ENCODE measurements at places on chromosomes 3 and 15. TPM values are rescaled to one million over a fixed set of nuclear protein-coding genes. Genes with fewer than 3 reads are reported as not detected.

ERICH6 gene
- 0.55 TPM for total RNA-seq

TMF1 gene
- total RNA-seq, result 21.0 TPM

NUSAP1 gene
- total RNA-seq, result 2.6 TPM

AMOTL2 gene
- total RNA-seq, result 44.4 TPM

TRAT1 gene
- not detected for total RNA-seq

MAP1A gene
- 56.0 TPM for total RNA-seq

SENP7 gene
- 8.7 TPM for total RNA-seq

GRCh38 chr3:159637883-159638542, 350.6 kb upstream of the IL12A start:
- no peak for DNase-seq

DNA sequence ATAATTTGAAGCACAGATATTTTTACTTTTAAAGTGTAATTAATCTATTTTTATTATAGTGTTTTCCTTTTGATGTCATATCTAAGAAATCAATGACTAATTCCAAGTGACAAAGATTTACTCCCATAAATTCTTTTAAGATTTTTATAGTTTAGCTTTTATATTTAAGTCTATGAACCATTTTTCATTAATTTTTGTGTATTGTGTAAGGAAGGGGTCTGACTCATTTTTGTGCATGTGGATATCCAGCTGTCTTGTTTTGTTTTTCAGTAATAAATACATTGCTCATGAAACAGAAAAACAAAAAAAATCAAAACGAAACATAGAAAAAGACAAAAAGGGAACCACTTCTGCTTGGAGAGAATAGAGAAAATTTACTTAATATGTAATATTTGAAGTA, 145.1 kb downstream of the EPHA6 start:
- DNase-seq, result no peak

GRCh38 chr3:124759666-124760401, 29.6 kb downstream of the UMPS start:
- no peak for DNase-seq

GRCh38 chr3:122295266-122296062, 29.6 kb upstream of the CSTA start:
- no peak for DNase-seq

DNA sequence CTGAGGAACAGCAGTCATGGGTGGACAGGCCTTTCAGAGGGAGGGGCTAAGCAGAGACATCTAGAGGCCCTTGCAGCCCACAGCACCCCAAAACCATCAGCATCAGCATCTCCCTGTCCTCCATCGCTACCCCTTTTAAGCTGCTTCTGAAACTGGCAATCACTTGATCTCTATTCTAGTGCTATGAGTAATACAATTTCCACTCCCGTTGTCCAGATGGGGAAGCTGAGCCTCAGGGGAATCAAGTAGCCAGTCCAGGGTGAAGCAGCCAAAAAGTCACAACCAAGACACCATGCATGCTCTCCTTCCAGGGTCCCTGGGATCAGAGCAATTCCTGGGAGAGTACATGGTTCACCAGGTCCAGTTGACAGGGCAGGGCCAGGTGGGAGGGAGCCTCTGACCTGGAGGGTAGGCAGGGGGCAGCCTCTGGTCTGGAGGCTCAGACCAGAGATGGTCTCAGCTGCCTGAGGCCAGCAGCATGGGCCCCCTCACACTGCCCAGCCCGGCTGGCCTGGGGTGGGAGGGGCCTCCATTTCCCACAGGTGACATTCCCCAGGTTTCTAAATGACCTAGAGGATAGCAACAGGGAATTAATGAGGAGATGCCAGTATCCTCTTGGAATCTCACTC, 30.0 kb downstream of the KLHL25 start:
- DNase-seq, result no peak

DNA sequence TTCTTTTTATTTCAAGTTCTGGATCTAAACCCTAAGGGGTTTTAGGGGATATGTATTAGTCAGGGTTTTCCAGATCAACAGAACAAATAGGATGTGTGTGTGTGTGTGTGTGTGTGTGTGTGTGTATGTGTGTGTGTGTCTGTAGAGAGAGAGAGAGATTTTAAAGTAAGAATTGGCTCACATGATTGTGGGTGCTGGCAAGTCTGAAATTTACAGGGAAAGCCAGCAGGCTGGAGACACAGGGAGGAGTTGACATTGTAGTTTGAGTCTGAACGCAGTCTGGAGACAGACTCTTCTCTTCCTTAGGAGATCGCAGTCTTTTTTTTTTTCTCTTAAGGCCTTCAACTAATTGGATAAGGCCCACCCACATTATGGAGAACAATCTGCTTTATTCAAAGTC, 428.8 kb upstream of the TBL1XR1 start:
- DNase-seq, result no peak

DNA sequence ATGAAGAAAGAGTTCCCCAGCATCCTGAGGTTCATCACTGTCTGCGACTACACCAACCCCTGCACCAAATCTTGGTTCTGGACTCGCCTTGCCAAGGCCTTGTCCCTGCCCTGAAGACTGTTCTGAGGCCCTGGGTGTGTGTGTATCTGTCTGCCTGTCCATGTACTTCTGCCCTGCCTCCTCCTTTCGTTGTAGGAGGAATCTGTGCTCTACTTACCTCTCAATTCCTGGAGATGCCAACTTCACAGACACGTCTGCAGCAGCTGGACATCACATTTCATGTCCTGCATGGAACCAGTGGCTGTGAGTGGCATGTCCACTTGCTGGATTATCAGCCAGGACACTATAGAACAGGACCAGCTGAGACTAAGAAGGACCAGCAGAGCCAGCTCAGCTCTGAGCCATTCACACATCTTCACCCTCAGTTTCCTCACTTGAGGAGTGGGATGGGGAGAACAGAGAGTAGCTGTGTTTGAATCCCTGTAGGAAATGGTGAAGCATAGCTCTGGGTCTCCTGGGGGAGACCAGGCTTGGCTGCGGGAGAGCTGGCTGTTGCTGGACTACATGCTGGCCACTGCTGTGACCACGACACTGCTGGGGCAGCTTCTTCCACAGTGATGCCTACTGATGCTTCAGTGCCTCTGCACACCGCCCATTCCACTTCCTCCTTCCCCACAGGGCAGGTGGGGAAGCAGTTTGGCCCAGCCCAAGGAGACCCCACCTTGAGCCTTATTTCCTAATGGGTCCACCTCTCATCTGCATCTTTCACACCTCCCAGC, 2.9 kb downstream of the MYD88 start:
- DNase-seq, result no peak

DNA sequence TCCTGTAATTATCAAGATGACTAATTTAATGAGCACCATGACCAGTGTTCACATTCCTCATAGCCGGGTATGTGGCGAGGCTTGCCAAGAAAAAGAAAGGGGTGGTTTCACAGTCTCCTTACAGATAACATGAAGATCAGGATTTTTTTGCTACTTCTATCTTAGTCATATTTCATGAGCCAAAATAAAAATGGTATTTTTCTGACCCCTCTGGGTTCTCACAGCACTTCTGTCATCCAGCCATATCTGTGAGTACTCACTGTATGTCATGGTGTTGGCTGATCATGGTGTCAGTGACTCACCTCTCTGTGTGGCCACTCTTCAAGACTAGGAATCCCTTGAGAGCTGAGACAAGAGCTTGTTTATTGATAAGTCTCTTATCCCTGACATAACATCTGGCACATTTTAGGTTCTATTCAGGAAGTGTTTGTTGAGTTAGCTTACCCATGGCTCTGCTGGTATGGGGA, 130.5 kb upstream of the LMCD1 start:
- DNase-seq, result no peak

- DNase-seq, result peak; percentile 56
These were observed 56.6 kb downstream of the MESD start for GRCh38 chr15:80932989-80933388.

DNA sequence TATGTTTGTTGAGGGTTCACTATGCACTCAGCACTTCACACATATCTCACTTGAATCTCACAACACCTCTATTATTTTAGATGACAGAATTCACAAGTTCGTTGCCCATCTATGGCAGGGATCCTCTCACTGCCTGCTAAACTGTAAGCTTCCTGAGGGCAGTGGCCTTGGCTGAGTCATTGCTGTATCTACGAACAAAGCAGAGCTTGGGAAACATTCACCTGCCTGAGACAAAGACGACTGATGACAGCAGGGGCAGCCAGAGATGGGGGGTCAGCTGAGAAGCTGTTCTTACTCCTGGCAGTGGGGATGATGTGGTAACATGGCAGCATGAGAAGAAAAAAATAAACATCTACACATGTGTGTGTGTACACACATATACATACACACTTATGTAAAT, 125.5 kb upstream of the NMNAT3 start:
- DNase-seq, result no peak

DNA sequence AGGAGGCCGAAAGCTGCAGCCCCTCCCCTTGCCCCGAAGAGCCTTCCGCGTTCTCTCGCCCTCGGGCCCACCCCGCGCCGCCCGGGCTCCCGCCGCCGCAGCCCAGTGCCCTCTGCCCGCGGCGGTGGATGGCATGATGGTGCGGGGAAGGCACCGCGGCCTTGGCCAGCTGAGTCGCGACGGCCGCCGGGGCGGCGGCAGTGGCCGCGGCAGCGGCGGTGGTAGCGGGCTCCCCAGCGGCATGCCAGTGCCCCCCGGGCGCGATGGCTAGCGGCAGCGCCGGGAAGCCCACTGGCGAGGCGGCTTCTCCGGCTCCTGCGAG, 1.2 kb downstream of the TLNRD1 start:
- no peak for DNase-seq

- no peak for DNase-seq
These were observed 722.6 kb downstream of the FHIT start for GRCh38 chr3:60528651-60529050.

DNA sequence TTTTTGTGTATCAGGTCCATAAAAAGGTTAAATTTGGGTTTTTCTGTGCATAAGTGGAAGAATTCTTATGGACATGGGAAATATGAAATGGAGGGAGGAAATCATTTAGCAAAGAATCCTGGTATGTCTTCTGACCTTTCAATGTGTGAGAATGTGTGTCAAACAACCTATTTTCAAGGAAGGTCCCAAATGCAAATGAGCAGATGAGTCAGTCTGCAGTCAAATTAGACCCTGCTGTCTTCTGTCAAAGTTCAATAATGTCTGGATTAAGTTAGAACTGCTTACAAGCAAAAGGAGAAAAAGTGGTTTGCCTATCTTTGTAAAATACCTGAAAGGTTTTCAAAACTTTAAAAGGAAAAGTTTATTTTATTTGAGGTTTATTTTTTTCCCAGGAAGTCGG, 15.3 kb downstream of the FBN1 start:
- DNase-seq, result no peak

DNA sequence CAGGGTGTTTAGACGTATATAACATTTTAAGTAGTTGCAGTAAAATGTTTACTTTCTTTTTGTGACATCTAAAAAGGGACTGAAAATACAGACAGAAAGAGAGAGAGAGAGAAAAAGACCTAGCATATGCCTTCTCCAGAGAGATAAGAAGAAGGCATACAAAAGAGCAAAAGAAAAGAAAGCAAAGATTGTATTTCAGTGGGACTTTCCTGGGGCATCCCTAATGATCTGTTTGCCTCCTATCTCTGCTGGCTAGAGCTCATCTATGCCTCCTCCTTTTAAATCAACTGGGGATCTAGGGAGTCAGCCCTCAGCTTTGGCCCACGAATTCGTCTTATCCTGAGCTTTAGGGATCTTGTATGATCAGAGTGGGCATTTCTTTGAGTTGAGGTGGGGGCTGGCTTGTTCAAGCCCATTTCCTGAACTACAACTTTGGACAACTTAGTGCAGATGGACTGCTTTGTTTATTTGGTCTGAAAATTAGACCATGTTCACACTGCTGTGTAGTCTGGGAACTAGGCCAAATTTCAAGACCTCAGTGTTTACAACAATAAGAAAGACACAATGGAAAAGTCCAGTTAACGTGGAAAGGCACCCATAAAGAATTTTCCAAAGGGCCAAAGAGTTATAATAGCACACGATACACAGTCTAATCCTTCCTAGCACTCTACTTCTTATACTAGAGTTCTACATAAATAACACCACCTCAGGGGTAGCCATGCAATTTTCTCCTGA, 61.0 kb downstream of the ATP8B4 start:
- no peak for DNase-seq

Measured in left ventricle myocardium inferior (tissue), 1 donor.